ENCODE measurements at places on chromosomes 1 and 21.

DNA sequence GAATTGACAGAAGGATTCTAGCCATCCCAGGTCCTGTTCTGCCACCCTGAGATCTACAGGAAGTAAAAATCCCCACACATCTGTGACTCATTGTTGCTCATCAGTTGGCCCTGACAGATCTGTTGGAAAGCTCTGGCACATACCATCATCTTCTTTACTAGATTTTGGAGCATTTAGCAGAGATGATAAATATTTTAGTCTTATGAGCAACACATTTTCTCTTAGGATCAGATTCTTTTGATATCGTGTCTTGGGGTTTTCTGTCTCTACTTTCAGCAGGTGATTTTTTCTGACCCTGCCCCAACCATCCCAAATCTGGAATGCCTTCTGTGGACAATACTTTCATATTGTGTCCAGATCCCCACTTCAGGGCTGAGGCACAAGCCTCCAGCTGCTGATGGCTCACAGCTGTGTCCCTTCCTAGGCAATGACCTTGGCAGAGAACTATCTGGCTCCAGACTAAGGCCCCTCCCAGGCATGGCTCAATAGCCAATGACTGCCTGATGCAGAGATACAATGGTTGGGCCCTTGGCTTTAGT is 102.8 kb downstream of the GDAP2 start:
- DNase-seq: peak; percentile 17

DNA sequence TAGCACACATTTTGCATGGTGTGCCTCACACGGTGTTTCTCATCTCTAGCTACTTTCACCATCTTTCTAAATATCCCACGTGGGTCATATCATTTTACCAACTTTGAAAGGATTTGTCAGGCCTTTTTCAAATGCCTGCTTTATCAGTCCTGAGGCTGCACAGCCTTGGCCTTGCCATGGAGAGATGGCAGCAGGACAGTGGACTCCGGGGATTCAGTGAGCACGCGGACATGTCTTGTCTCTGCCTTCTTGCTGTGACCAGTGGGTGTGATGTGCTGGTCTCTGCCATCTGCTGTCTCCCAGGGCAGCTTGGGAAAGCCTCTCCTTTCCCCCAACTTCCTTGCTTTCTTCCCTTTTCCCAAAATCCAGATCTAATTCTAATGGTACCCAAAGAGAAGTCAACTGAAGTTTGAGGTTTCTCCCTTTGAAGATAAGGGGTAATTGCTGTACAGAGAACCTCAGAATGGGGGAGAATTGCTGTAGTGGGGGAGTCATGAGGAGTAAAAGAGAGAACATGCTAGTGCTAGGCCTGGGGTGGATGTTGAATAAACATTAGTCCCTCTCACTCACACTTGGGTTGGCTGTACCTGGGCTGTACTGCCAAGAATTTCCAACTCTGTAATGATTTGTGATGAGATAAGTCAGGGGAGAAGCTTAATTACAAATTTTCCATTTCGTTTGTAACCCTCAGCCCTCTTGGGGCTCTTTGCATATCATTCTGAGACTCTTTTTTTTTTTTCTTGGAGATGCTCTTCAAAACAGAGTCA is 99.5 kb downstream of the GALNT2 start:
- DNase-seq: no peak

DNA sequence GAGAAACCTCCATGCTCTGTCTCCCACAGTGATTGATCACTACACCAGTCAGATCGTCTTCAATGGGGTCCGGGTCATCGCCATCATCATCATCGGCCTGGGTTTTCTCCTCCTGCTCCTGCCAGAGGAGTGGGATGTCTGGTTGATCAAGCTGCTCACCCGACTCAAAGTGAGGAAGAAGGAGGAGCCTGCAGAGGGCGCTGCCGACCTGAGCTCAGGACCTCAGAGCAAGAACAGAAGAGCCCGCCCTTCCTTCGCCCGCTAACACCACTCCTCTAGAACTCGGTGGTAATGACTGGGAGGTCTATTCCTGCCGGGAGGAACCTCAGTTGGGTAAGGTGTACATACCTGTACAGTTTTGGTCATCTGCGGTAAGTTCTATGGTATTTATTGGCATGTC is 50.3 kb upstream of the COA6 start:
- DNase-seq: peak; percentile 91

DNA sequence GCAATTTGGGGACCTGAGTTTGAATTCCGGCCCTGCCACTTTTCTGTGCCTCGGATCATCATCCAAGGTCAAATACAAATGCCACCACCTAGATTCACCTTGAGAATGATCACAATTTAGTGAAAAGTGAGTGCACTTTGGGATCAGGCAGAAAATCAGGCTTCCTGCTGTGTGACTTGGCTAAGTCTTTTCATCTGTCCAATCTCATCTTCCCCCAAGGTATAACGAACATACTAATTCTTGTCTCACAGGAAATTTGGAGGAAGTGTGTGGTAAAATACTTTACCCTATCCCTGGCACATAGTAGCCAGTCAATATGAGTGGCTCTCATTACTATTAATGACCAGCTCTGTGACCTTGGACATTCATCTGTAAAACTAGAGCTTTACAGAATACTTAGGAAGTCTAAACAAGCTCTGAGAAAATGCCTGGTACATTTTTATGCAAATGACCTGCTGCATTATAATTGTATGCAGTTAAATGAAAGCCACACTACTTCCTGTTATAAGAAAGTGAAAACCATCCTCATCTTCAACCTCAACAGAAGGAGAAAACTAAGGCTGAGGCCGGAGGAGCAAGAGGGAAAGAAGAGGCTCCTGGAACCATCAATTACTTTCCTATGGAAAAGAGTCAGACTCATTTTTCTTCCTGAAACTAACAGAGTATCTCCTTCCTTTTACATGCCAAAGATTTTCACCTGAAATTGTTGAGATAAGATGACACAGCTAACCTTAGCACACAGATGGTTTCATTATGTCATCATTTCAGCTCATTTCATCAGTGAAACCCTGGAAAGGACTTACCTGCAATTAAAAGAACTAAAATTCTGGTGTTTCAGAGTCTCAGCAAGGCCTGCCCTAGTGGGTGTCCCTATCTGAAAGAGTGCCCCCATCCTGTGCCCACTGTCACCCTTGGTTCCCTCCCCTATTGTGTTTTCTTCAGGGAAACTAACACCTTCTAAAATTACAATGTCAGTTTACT is 32.6 kb upstream of the RGS8 start:
- peak; percentile 46 for DNase-seq

GRCh38 chr1:165869343-165869742 is 41.9 kb downstream of the UCK2 start:
- no peak for DNase-seq

All from OCI-M1 (cell line).